Suppressor macrophage (primary cell): ENCODE measurements at places on chromosomes 5 and 9.

- no peak for DNase-seq
These were observed 222.2 kb downstream of the LURAP1L start for GRCh38 chr9:12997009-12997408.

GRCh38 chr5:114789773-114790402 lies 379.8 kb downstream of the TRIM36 start:
- peak; percentile 12 for DNase-seq

DNA sequence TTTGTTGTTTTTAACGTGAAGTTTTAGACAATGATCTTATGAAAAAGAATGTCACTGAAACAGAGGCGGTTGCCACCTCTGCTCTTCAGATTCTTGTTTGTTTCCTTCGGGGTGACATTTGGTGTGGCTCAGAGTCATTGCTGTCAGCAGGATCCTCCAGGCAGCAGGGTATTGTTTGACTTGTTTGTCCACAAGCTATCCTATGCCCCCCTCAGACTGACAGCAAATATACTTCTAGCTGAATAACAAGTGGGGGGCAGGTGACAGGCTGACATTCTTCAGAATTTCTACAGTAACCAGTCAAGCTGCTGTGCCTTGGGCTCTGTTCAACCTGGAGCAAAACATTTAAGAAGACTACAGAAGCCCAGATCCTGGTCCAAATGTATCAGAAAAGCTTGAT lies 383.3 kb downstream of the YTHDC2 start:
- DNase-seq, result no peak

DNA sequence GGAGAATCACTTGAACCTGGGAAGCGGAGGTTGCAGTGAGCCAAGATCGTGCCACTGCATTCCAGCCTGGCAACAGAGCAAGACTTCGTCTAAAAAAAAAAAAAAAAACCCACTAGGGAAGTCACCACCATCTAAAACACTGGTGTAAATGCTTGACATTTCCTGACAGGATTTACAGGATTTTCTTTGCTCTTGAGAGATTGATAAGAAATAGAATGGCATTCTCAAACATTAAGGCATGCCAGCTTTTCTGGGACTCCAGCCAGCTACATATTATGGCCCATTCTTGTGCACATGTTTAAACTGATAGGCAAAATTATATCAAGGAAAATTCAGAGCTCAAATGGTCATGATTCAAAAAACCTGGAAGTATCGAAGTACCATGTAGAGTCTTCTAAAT lies 28.7 kb downstream of the GTF3C4 start:
- DNase-seq, result no peak

- DNase-seq, result no peak
These were observed 508.2 kb downstream of the CDK5RAP2 start for GRCh38 chr9:120071760-120072159.

GRCh38 chr5:116313366-116313765 lies 228.5 kb downstream of the COMMD10 start:
- no peak for DNase-seq
